Thoracic aorta endothelial cell (primary cell): ENCODE measurements at places on chromosomes 1 and 21. TPM values are rescaled to one million over a fixed set of nuclear protein-coding genes. Genes with fewer than 3 reads are reported as not detected.

CFAP107 gene
- total RNA-seq = not detected in 2 replicates

FUCA1 gene
- 6.8 and 6.9 TPM in 2 replicates for total RNA-seq

C1orf53 gene
- 2.9 and 3.5 TPM in 2 replicates for total RNA-seq

LYPD8 gene
- not detected in 2 replicates for total RNA-seq

HUNK gene
- total RNA-seq = under 0.01 TPM in 1 of 2 replicates, not detected in the other

GJB5 gene
- total RNA-seq = not detected in 2 replicates

LRRC71 gene
- total RNA-seq = 0.27 and 0.36 TPM in 2 replicates

SLC30A2 gene
- not detected in 2 replicates for total RNA-seq

SEMA4A gene
- total RNA-seq = 0.80 and 1.0 TPM in 2 replicates

KRTAP19-3 gene
- not detected in 2 replicates for total RNA-seq

G0S2 gene
- 0.72 and 4.7 TPM in 2 replicates for total RNA-seq

ID3 gene
- total RNA-seq = 191 and 227 TPM in 2 replicates

SPRR2F gene
- not detected in 2 replicates for total RNA-seq

TRIM63 gene
- not detected in 2 replicates for total RNA-seq

SEC16B gene
- total RNA-seq = 0.29 and 0.40 TPM in 2 replicates

PAPPA2 gene
- 0.14 and 0.80 TPM in 2 replicates for total RNA-seq

MYBPH gene
- not detected in 2 replicates for total RNA-seq

PODN gene
- total RNA-seq = 0.27 and 0.29 TPM in 2 replicates

SESN2 gene
- total RNA-seq = 13.6 and 15.3 TPM in 2 replicates

PCSK9 gene
- total RNA-seq = 0.07 TPM in 1 of 2 replicates, not detected in the other

NTMT2 gene
- not detected in 2 replicates for total RNA-seq

MFN2 gene
- total RNA-seq = 68.8 and 72.4 TPM in 2 replicates

RIPPLY3 gene
- not detected in 2 replicates for total RNA-seq

AMIGO1 gene
- 0.79 and 0.80 TPM in 2 replicates for total RNA-seq

BRWD1 gene
- 63.9 and 68.1 TPM in 2 replicates for total RNA-seq

CALML6 gene
- total RNA-seq = 0.40 TPM in 1 of 2 replicates, not detected in the other

C1orf35 gene
- total RNA-seq = 7.3 and 10.1 TPM in 2 replicates

CADM3 gene
- 2.1 and 10.3 TPM in 2 replicates for total RNA-seq

BEST4 gene
- total RNA-seq = 0.07 TPM in 1 of 2 replicates, not detected in the other

MINDY1 gene
- 8.8 and 13.3 TPM in 2 replicates for total RNA-seq

EPRS1 gene
- total RNA-seq = 189 and 192 TPM in 2 replicates

SAMD11 gene
- not detected in 2 replicates for total RNA-seq

TMEM167B gene
- total RNA-seq = 10.8 and 12.8 TPM in 2 replicates

TAL1 gene
- total RNA-seq = 35.5 and 36.8 TPM in 2 replicates

RGS5 gene
- 21.0 and 26.2 TPM in 2 replicates for total RNA-seq

TMPRSS3 gene
- total RNA-seq = not detected in 2 replicates

LIPI gene
- not detected in 2 replicates for total RNA-seq

MMP23B gene
- total RNA-seq = 0.13 and 0.29 TPM in 2 replicates

WRAP73 gene
- total RNA-seq = 15.6 and 17.7 TPM in 2 replicates

OR6N2 gene
- not detected in 2 replicates for total RNA-seq

MSH4 gene
- 0.14 and 0.27 TPM in 2 replicates for total RNA-seq

OR4F16 gene
- 0.22 and 0.27 TPM in 2 replicates for total RNA-seq

FOXD2 gene
- 0.07 and 0.13 TPM in 2 replicates for total RNA-seq

ZNF695 gene
- 3.2 and 4.5 TPM in 2 replicates for total RNA-seq

FAAH gene
- total RNA-seq = 0.27 and 0.50 TPM in 2 replicates

ZNF697 gene
- total RNA-seq = 18.0 and 22.2 TPM in 2 replicates
